ENCODE measurements at places on chromosomes 7 and 10. TPM values are rescaled to one million over a fixed set of nuclear protein-coding genes. Genes with fewer than 3 reads are reported as not detected.

ZNF804B gene
- not detected for total RNA-seq

NPSR1 gene
- not detected for total RNA-seq

RBM48 gene
- 16.3 TPM for total RNA-seq

HSPA12A gene
- not detected for total RNA-seq

NEURL1 gene
- 1.1 TPM for total RNA-seq

NPTX2 gene
- not detected for total RNA-seq

MAPK8 gene
- 28.6 TPM for total RNA-seq

CFAP46 gene
- not detected for total RNA-seq

SPDYE16 gene
- 0.36 TPM for total RNA-seq

CCDC172 gene
- total RNA-seq, result not detected

LLCFC1 gene
- not detected for total RNA-seq

STEAP4 gene
- not detected for total RNA-seq

REEP3 gene
- total RNA-seq, result 17.5 TPM

MSMB gene
- total RNA-seq, result not detected

CARD11 gene
- total RNA-seq, result 133 TPM

GPC2 gene
- total RNA-seq, result 15.7 TPM

IQUB gene
- total RNA-seq, result 0.10 TPM

MARVELD1 gene
- total RNA-seq, result 3.2 TPM

NRAP gene
- total RNA-seq, result not detected

LIPJ gene
- not detected for total RNA-seq

SEMA3E gene
- not detected for total RNA-seq

PNLIP gene
- total RNA-seq, result not detected

ARPC1B gene
- 354 TPM for total RNA-seq

GLI3 gene
- total RNA-seq, result not detected

GJD4 gene
- total RNA-seq, result not detected

RNF133 gene
- not detected for total RNA-seq

PTPRZ1 gene
- total RNA-seq, result not detected

PARG gene
- 29.9 TPM for total RNA-seq

CHAT gene
- not detected for total RNA-seq

MLXIPL gene
- total RNA-seq, result not detected

KLF14 gene
- total RNA-seq, result not detected

ZDHHC6 gene
- total RNA-seq, result 41.2 TPM

CYP2C9 gene
- total RNA-seq, result not detected

TAF6 gene
- 49.0 TPM for total RNA-seq

NUPR2 gene
- not detected for total RNA-seq

LRRC18 gene
- not detected for total RNA-seq

ST8SIA6 gene
- total RNA-seq, result 2.1 TPM

SPRN gene
- not detected for total RNA-seq

NOD1 gene
- total RNA-seq, result 14.7 TPM

VWDE gene
- total RNA-seq, result 2.5 TPM

SMKR1 gene
- total RNA-seq, result 4.0 TPM

SH2D4B gene
- total RNA-seq, result 0.15 TPM

RRP12 gene
- 22.2 TPM for total RNA-seq

CLDN4 gene
- total RNA-seq, result 0.22 TPM

DGKB gene
- not detected for total RNA-seq

CXCL12 gene
- not detected for total RNA-seq

BLNK gene
- total RNA-seq, result not detected

TAS2R5 gene
- 1.5 TPM for total RNA-seq

HMX2 gene
- not detected for total RNA-seq

CLCN1 gene
- total RNA-seq, result not detected

FAM180A gene
- total RNA-seq, result not detected

CLEC2L gene
- total RNA-seq, result not detected

Data from activated naive CD4-positive, alpha-beta T cell treated with anti-CD3 and anti-CD28 coated beads, Interleukin-2, amount 10 ng/mL, durations not matched to agents 5 hours and 36 hours (primary cell).